ENCODE measurements at places on chromosomes 3 and 15.

DNA sequence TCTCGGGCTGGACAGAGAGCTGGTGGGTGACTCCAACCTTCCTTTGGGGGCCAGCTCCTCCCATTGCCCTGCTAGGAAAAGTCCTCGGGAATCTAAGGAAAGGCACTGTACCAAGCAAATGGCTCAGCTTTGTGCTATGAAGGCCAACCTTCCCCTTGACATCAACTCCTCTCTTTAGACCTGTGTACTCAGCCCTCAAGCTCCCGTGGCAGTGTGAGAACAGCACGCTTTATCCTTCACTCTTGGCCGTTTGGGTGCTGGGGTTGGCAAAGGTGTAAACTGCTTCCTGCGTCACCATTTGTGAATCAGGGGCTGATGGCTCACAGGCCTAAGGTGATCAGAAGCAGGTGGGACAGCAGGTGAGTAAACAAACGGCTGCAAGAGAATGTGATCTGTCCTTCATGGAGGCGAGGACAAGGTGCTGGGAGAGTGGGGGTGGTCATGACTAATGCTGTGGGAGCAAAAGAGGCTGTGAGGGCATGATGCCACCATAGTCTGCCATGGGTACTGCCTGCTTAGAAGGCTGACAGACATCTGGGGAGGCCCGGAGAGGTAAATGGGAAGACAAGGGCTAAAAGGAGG, 165.2 kb upstream of the TPM1 start:
- no peak for DNase-seq

DNA sequence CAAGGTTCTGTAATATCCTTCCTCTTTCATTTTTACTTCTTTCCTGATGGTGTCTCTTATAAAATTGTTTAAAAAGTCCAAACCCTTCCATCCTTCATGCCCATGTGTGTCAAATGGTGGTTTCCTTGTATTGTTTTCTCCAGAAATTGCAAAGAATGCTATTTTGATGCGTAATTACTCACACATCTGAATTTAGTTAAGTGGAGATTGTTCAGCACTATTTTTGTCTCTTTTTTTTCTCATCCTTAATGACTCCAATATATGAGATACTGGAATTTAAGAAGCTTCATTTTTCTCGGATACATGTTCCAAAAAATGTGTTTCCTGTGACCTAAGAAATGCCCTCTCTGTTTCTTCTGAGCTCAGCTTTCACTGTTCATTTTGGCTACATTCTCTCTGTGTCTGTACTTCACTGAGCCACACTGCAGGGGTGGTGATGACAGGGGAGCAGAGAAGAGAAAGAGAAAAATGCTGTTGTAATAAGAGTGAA, 799.8 kb downstream of the DIPK2A start:
- DNase-seq: no peak

- DNase-seq: no peak
Observed at GRCh38 chr3:66542153-66542552, 41.3 kb upstream of the LRIG1 start.

GRCh38 chr3:18660059-18660458, 234.9 kb upstream of the SATB1 start:
- DNase-seq: no peak

DNA sequence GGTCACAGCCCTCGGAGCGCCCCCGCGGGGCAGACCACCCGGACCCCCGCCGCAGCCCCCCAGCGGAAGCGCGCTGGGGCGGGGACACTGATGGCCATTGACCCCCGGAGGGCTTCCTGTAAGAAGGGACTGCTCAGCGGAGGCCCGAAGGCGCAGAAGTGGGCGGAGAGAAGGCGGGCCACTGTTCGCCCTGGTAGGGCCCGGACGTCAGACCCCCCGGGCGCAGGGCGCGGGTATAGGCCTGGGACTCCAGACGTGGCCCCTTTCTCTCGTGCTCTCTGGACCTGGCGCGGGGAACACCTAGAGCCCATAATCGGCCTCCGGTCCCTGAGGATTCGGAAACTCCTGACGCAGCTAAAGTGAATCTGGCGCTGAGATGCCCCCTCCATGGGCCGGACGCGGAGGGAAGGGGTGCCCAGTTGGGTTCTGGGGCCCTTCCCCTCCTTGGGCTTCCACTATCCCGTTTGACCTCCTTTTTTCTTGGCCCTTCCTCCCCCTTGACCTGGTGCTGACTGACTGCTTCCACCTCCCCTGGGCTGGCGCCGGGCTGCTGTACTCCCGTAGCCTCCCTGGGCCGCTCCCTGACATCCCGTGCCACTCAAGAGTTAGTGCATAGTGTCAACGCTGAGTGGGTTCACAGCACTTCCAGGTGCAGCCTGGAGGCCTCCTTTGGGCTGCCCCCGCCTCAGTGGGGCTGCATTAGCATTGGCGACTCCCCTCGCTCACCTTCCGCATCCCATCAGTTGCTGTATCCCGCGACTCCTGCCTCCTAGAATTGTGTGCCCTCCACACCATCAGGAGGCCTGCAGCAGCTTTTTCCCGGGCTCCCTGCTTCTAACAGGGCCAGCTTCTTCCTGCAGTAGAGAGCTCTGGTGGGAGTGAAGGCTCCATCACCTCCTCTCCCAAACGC, 694 bp downstream of the ABTB1 start:
- DNase-seq: peak; percentile 38

DNA sequence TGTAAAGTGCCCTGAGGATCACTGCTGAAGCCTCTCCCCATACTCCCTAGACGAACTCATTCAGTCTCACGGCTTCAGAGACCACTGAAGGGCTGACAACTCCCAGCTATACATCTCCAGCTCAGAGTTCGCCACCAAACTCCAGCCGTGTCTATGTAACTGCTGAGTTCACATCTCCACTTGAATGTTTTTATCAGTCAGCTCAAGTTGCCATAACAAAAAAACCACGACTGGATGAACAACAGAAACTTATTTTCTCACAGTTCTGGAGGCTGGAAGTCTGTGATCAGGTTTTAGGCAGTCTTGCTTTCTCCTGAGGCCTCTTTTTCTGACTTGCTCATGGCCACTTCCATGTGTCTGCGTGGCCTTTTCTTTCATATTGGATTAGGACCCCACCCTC, 223.0 kb upstream of the LRRFIP2 start:
- DNase-seq: no peak

DNA sequence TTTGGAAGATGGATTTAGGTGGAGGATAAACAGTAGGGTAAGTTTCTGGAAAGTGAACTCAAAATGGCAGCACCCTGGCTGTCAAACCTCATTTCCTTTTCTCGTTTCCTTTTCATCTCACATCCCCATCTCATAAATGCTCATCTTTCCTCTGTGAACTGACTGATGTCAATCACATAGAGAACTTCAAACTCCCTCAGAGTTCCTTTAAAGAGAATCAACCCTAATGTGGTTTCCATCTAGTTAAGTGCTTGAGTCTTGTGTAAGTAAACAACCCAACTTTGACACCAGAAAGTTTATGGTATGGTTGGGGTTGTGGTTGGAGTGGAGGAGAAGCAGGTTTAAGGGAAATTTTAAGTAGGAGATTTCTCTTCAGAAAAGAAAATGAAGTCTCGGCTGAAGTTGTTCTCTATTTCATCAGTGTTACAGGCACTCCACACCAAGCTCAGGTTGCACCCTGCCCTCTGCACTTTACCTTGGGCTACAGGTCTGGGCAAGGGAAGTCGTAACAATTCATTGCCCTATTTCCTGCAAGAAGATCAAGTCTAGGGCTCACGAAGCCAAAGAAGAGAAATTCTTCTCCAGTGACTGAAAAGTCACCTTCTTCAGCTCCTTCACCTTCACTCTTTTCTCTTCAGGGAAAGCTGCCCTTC, 34.4 kb upstream of the TNIK start:
- no peak for DNase-seq

DNA sequence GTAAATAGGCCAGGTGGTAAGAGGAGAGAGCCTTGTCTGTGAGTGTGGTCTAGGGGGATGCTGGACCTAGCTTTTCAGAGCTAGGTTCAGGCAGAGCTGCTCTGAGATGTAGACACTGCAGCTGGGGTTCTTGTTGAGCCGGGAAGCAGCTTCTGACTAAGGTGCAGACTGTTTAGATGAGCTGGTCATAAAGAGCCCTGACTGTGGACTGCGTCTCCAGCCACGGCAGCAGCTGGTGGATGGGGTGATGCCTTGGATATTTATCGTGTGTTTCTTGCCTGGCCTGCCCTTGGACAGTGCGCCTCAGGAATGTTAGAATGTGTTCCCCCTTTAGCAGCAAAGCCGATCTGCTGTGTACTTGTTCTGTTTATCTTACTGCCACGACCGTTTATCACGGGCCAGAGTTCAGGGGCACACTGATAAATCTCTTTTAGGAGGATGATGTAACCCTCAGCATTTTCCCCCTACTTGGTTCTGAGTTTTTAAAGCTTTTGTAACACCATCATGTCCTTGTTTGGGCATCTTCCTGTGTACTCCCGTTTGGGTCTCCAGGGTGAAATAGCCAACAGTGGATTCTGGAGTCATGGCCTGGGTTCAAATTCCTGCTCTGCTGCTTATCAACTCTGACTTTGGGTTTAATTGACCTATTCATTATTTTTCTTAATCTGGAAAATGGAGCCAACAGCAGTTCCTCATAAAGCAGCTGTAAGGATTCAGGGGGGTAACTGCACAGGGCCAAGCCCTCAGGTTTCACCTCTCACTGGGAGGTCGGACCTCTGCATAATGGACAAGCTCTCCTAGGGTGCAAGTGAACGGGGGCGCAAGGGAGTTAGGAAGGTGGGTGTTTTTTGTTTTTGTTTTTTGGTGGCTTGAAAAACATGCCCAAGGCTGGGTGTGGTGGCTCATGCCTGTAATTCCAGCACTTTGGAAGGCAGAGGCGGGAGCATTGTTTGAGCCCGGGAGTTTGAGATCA, 51.4 kb downstream of the FLNB start:
- no peak for DNase-seq

GRCh38 chr3:71907996-71908395, 123.0 kb upstream of the PROK2 start:
- DNase-seq: no peak

- no peak for DNase-seq
Observed at GRCh38 chr3:138349926-138350665, 1.7 kb downstream of the MRAS start.

DNA sequence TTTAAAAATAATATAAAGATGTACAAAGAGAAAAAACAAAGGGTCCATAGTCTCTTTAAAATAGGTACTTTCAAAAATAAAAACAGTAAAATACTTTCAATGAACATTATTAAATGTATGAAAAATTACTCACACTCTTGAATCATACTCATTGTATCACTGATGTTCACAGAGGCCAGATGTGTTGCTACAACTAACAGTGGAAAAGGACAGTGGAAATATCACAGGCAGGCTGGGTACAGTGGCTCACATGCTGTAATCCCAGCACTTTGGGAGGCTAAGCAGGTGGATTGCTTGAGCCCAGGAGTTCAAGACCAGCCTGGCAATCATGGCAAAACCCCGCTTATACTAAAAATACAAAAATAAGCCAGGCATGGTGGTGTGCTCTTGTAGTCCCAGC, 26.8 kb downstream of the NPHP3 start:
- no peak for DNase-seq

DNA sequence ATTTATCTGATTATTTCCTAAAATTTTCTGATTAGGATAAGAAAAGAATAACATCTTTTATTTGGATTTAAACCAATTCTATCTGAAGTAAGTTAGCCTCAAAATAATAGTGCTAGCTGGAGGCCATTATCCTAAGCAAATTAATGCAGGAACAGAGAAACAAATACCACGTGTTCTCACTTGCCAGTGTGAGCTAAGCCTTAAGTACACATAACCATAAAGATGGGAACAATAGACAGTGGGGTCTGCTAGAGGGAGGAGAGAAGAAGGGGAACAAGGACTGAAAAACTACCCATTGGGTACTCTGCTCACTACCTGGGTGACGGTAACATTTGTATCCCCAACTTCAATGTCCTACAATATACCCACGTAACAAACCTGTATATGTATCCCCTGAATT, 31.3 kb upstream of the LYSMD4 start:
- DNase-seq: no peak

- no peak for DNase-seq
Observed at GRCh38 chr3:172080503-172080902, 41.1 kb downstream of the FNDC3B start.

DNA sequence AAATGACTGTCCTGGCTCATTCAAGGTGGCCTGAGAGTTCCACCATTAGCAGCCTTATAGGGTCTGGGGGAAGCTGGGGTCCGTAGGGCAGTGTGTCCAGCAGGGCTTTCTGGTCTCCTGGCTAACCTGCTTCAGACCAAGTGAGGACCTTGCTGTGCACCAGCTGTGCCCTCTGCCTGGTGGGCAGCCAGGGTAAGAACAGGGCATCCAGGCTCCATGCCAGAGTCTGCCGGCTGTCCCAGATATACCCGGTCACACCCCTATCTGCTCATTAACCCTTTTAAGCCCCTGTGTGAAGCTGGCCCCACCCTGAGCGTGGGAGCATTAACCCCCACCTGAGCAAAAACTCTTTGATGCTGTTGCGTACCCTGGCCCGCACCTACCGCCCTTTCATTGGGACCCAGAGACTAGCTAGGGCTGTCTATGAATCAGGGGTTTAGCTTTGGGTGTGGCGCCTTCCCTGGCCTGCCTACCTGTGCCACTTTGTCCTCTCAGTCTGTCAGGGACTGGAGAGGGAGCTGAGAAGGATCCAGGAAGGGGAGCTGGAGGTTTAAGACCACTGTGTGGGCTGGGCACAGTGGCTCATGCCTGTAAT, 17.6 kb downstream of the SEMA3F start:
- no peak for DNase-seq

DNA sequence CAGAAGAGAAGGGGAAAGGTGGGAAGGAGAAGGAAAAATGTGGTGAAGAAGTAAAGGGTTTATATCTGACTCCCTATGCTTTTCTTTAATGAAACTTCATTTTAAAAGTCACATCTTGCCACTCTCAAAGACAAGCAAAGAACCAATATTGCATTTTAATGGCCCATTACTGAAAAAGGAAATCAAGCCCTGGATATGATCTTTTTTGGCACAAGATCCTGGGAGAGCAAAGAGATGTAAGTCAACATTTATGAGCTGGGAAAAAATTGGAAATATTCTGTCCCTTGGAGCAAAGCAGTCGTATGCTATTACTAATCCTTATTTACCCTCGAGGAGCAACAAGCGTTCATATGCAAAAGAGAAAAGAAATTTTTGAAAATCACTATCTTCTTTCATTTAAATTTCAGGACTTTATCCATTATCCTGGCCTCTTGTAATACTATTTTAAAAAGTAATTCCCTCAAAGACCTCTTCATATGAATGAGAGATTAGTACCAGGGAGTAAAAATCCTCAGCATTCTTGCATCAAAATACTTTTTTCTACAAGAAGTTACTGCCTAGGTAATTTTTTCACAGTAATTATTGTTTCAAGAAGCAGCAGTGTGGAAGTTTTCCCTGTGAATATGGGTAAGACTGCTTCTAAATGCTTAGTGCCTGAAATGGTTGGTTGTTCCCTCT, 435.3 kb upstream of the PDZRN3 start:
- no peak for DNase-seq

Measured in CD4-positive, alpha-beta T cell (primary cell).